ENCODE measurements at places on chromosomes 3 and 15. TPM values are rescaled to one million over a fixed set of nuclear protein-coding genes. Genes with fewer than 3 reads are reported as not detected.

DNA sequence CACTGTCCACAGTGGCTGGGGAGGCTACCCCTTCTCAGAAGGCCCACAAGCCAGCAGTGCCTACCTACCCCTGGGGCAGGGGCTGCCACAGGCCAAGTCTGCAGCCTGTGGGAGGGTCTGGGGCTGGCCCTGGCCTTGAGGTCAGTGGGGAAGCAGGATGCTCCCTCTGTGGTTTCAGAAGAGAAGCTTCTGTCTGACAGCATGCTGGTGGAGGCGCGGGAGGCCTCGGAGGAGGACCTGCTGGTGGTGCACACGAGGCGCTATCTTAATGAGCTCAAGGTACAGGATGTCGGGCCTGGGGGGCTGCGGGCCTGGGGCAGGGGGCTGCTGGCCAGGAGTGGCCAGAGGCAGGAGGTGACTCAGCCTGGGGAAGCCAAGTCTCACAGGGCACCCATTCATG is 3.2 kb downstream of the HDAC11 start:
- DNase-seq: no peak

The SNTN gene
- not detected for total RNA-seq

- DNase-seq: no peak
Measured at GRCh38 chr15:70559265-70560239, 203.8 kb downstream of the UACA start.

DNA sequence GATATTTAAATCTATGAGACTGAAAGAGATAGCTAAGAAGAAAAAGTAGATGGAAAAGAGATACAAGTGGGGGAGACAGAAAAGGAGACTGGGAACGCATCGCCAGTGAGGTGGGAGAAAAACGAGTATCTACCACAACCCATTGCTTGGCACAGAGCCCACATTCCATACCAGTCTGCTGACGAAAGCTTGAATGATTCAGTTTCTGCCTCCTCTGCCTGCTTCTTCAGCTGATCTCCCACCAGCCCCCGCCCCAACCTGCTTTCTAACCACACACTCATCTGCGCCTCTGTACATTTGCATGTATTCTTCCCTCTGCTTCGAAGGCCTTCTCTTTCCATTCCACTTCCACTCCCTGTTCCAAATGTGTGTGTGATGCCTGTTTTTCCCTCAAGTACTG is 188.1 kb downstream of the USP13 start:
- no peak for DNase-seq

The PLSCR5 gene
- total RNA-seq: not detected
